AG09319 (cell line): ENCODE measurements at places on chromosomes 7 and 10.

DNA sequence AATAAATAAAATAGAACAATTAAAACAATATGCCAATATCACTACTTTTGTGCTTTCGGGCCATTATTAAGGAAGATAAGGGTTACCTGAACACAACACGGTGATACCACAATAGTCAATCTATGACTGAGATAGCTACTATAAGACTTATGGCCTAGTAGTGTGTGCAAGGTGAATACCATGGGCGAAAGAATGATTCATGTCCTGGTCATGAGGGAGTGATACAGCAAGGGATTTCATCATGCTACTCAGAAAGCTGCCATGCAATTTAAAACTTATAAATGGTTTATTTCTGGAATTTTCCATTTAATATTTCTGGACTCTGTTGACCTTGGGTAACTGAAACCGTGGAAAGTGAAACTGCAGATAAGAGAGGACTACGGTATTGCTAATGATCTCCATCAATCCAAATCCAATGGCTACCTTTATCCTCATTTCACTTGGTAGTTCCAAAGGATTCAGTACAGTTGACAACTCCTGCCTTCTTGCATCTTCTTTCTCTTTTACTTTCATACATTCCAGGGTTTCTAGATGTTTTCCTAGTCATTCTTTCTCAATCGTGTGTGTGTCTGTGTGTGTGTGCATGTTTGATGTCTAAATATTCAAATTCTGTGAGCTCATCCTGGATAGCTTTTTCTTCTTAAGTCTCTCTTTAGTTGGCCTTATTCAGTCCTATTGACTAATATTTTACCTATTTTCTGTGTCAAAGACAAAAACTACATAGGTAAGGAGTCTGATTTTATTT, 100.5 kb upstream of the MAGI2 start:
- DNase-seq: no peak

GRCh38 chr10:114957673-114958072, 19.7 kb downstream of the TRUB1 start:
- no peak for DNase-seq

DNA sequence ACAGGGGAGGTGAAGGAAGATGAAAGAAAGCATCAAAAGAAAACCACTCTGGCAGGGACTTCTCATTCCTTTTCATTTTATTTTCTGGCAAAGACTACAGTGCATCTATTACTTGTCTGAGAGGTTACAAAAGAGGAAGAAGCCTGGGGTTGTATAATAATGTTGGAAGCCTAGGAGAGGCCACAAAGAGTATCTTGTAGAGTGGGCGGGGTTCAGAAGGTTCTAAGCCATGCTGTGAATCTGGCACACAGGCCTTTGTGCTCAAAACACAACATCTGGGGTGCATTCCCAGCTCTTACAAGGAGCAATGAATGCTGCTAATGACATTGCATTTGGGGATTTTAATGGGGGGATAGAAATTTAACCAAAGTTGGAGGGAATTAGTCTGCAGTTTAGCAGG, 49.4 kb downstream of the MRPL32 start:
- DNase-seq: no peak

DNA sequence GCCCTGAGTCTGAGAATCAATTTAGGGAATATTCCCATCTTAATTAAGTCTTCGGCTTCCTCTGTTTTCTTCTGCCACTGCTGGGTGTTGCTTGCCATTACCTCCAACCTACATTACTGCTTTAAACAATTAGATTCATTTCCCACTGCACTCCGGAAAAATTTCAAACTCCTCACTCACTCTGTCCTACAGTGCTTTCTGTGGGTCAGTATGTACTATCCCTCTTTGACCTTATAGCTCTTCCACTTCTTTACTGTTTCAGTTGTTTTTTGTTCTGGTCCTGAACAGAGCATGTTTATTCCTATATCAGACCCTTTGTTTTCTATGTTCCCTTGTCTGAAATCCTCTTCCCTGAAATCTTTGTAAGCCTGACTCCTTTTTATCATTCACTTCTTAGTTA, 160.6 kb downstream of the MAGI2 start:
- no peak for DNase-seq

- DNase-seq: no peak
Measured at GRCh38 chr7:108000875-108001763, 1.8 kb downstream of the LAMB1 start.

GRCh38 chr10:49179699-49180443, 8.3 kb downstream of the TMEM273 start:
- DNase-seq: no peak

DNA sequence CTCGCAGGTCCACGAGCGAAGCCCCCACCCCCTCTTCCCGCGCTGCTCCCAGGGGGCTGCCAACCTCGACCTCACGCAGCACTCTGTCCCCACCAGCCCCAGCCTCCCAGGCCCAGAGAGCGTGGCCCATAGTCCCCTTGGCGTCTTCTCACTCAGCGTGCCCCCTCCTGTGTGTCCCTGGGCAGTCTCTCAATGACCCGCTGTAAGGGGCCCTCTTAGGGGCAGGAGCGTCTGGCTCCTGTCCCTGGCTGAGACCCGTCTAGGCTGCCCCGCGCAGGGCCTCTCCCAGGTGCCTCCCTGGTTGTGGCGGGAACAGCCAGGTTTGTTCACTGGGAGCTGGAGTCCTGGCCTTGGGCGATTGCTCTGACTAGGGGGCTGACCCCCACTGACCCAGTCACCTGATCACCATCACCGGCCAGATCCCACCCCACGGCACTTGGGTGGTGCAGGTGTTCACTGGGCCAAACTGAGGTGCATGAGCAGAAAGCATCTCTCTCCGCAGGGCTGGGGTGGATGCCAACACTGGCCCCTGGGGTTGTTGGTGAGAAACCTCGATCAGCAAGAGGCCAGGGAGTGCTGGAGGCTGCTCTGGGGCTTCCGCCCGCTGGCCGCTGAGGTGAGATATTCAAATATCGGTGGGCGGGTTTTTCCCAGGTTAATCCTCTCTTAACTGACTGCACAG, 12.6 kb upstream of the WDFY4 start:
- DNase-seq: no peak

GRCh38 chr7:101165958-101166647, 734 bp upstream of the VGF start:
- DNase-seq: no peak

GRCh38 chr10:49827297-49827696, 65.2 kb upstream of the OGDHL start:
- no peak for DNase-seq

DNA sequence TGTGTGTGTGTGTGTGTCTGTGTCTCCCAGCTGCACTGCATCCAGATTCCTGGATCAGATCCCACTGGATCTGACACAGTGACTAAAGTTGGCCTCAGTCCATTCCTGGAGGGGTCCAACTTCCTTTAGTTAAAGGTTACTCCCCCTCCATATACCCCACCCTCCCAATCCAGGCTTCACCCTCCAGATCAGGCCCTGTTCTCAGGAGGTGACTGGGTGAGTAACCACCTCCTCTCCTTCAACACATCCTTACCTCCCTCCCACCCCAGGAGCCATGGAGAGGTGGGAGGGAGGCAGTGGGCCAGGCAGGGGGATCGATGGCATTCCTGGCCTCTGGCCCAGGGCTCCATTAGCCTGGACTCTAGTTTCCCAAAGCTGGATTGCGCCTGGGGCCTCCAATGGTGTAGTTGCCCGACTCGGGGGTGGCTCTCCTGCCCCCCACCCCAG, 11.3 kb downstream of the KCNIP2 start:
- DNase-seq: no peak

DNA sequence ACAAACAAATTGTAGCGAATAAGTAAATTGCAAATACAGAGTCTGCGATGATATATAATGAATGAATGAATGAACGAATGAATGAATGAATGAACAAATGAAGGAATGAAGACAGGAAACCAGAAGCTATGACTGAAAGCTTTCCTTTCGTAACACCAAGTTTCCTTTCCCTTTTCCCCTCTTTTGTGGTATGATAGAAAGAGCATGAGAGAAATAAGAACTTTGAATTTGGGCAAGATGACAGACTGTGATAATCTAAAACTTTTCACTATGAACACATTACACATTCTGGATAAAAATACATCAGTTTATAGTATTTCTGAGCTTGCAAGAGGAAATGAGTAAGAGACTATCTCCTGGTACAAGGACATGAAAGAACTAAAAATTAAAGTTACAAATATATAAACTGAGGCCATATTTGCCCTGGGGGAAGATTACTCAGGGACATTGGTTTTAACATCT, 8.4 kb upstream of the UCN3 start:
- DNase-seq: no peak

DNA sequence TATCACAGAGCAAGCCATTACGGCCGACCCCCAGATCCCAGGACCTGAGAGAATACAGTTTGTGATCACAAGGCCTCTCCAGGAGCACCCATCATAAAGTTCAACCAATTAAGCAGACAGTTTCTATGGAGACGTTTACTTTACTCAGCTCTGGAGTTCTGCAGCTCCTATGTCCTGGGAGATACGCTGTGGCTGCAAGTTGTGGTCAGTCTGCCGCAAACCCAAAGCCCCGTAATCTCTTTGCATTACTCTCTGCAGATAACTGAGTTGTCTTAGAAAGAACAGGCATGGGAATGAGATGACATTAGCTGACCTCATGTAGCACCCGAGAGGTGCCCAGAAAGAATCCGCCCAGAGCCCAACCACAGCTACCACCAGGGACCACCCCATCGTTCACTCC, 305.1 kb downstream of the FGFR2 start:
- DNase-seq: no peak

DNA sequence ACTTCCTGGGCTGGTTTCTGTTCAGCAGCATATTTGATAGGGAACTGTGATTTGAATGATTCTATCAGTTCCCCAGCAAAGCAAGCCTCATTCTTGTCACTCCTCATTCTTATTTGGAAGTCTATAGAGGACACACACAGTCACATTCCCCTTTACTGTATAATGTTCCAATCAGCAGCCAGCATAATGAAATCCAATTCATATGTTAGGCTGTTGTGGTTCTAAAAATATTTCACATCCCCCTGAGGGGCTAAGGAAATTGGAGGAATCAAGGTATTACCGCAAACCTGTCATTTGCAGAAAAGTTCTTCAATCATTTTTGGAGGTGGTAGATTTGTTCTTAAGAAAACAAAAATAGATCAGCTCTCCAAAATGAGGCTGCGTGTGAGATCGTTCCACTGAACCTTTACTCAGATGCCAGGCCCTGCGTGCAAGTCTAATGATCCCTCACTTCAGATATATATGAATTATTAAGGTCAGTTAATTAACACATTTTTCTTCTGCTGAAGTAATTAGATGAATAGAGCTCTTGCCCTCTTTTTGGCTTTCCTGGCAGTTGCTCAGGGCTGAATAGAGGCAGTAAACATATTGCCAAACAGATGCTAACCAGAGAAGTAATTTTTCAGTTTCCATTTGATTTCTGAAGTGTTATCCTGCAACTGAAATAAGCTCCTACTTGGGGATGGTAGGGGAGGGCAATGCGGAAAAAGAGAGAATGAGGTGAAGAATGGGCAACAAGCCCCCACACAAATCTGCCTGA, 31.8 kb downstream of the LSMEM1 start:
- no peak for DNase-seq

GRCh38 chr7:102472126-102473041, 6.3 kb downstream of the POLR2J start:
- no peak for DNase-seq

DNA sequence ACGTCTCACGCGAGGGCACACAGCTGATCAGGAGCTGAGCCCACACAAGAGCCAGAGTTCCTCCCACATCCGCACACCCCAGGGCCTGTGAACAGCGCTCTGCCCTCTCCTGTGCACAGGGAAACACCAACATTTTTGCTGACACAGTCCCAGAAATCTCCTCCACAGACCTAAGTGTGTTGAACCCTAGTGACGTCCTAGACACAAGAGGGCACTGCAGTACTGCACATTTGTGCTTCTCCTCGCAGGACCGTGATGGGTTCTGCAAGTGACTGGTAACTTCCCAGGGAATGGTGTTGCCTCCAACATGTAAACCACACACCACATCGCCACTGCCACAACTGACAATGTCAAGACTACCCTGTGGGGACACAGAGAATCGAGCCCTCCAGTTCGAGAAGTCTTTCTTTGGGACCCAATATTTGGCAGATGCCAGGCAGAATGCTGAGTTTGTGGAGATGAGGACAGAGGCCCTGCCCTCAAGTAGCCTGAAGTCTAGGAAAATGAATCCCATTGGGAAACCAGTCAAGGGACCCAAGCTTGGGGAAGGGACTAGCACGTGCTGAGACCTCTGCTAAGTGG, 170.3 kb downstream of the PAXIP1 start:
- no peak for DNase-seq

DNA sequence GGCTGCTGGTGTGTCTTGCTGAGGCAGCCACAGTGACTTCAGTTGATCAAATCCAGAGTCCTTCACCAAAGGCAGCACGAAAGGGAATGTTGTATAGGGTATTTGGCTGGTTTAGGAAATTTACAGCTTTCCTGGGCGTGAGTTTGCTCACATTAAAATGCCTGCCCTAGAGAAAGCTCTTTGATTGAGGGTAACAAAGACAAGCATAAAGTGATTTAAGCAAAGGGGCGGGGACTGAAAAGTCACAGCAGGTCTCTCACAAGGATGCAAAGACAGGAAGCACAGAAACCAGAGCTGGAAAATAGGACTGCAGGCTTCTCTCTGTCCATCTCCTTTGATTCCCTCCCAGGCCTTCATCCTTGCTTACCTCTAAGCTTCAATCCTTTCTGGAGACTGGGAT, 139.2 kb downstream of the ELMO1 start:
- no peak for DNase-seq

DNA sequence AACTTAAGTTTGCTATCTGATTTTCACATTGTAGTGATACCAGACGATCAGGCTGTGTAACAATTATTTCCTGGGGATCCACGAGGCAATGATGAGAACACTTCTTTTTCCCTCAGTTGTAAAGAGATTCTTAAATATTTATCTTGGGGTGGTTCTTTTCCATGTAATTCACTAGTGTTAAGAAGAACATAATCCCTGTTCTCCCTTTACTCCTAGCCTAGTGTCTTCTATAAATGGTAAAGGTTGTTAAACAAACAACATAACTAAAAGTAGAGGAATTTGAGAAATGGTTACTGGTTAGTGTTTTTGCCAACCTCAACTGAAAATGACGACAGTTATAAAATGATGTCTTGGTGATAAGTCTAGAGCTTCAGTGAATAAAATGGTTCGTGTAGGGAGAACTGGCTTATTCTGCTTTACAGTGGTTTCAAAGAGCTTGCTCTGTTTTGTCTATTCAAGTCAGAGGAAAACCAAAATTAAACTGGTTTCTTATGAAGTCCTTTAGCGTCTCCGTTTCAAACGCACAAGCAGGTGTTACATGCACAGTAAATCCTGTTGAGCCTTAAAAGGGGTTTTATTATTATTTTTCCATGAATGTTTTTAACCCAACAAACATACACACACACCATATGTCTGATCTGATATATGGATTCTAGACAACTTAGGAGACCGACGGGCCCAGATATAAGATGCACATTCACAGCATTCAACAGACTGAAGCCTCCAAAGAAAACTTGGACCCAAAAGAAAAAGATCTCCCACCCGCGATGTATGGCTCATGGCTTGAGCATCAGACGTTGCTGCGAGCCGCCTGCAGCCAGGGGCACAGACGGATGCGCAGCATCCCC, 1.1 kb downstream of the TBX20 start:
- no peak for DNase-seq

GRCh38 chr10:7285522-7286322, 125.1 kb downstream of the SFMBT2 start:
- DNase-seq: no peak
